Tibial nerve (tissue), 4 donors: ENCODE measurements at places on chromosomes 13 and 19. TPM values are rescaled to one million over a fixed set of nuclear protein-coding genes. Genes with fewer than 3 reads are reported as not detected.

- DNase-seq: no peak
These were observed 628 bp upstream of the ZNF813 start for GRCh38 chr19:53466726-53467484.

DNA sequence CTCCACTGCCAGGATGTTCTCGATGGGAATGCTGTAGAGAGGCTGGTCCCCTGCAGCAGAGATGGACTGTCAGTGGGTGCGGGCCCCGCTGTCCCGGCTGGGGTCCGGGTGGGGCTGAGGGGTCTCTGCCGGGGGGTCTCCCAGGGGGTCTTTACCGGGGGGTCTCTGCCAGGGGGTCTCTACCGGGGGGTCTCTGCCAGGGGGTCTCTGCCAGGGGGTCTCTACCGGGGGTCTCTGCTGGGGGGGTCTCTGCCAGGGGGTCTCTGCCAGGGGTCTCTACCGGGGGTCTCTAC lies 25.7 kb upstream of the C13orf46 start:
- DNase-seq: no peak

- no peak for DNase-seq
These were observed 2.3 kb downstream of the CEBPG start for GRCh38 chr19:33375837-33376159.

The OR7A5 gene
- 1.2 TPM for total RNA-seq

The ZNF564 gene
- total RNA-seq: 14.7 TPM

The CYP2S1 gene
- 0.60 TPM for total RNA-seq
